Stimulated activated CD4-positive, alpha-beta T cell treated with anti-CD3 and anti-CD28 coated beads, Interleukin-1b, Interleukin-23, amount 100 ng/mL, for 24 hours (primary cell): ENCODE measurements at places on chromosomes 2 and 18.

- no peak for DNase-seq
These were observed 94.1 kb upstream of the ZNF804A start for GRCh38 chr2:184504252-184504651.

- no peak for DNase-seq
These were observed 7.3 kb upstream of the HTR2B start for GRCh38 chr2:231132129-231132528.

GRCh38 chr18:56851774-56852173, 200.6 kb downstream of the WDR7 start:
- DNase-seq, result no peak

- no peak for DNase-seq
These were observed 26.2 kb downstream of the CENPA start for GRCh38 chr2:26811791-26812694.

DNA sequence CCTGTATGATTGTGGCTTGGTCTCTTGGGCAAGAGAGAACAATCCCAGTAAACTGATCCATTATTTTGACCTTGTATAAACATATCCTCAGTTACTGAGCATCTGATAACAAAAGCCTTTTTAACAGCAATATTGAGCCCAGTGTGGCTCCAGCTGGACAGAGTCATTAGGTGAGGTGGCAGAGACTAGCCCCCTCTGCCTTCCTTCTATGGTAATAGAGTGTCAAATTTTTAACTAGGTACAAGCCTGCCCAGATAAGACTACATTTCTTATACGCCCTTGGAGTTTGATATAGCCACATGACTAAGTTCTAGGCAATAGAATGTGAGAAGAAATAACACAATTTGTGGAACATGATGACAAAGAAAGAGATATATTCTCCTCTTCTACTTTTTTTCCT, 56.2 kb downstream of the HNMT start:
- DNase-seq, result no peak

DNA sequence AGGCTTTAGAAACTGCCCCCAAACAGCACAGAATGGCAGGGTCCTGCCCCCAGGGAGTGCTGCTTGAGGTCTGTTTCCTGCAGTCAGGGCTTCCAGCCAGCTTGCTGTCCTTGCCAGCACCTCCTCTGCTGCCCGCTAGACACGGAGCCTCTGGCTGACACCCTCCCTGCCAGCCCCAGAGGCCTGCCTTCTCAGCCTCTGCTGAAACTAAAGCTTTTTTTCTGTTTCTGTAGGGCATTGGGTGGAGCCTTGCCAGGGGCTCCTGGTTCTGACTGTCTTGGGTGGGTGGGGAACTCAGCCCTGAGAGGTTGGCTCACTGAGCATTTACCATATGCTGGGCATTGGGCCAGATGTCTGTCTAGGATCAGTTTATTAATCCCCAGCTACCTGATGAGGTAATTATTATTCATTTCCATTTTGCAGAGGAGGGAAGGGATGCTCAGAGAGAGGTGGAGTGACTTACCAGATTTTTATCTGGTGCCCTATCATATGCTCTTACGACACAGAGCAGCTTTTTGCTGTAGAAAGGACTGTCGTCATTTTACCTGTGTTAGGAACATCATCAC, 35.4 kb downstream of the INPP4A start:
- no peak for DNase-seq

GRCh38 chr2:172323861-172324597, 103.4 kb upstream of the ITGA6 start:
- no peak for DNase-seq

DNA sequence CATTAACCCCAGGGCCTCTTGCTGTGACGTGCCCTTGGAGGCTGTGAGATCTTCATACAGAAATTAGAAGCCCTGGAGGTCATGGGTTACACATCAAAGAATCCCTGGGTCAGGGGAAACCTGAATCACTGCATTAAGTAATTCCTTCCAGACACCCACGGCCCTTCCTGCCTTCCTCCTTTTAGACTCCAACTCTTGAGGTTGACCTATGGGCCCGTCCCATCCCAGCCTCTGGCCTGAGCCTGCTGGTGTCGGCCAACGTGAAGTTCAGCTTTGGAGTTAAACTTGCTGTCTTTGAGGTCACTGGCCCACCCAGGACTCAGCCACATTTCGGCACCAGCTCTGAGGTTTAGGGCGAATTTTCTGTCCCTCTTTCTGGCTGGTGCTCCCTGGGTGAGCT, 198.3 kb downstream of the ACKR3 start:
- DNase-seq, result no peak

DNA sequence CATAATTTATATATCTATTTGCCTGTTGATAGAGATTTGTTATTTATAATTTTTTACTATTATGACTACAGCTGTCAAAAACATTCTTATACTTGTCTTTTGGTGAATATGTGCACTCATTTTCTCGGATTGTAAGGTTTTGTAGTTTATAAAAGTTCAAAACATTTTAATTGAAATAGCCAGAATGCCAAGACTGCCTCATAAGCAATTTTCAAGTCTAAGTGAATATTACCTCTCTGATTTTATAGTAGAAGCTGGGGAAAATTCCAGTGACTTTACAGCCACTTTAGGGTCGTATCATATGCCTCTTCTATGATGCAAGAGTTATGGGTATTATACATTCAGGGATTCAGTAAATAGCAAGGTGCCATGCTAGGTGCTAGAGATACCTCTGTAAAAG, 21.0 kb downstream of the ZC3H6 start:
- no peak for DNase-seq

DNA sequence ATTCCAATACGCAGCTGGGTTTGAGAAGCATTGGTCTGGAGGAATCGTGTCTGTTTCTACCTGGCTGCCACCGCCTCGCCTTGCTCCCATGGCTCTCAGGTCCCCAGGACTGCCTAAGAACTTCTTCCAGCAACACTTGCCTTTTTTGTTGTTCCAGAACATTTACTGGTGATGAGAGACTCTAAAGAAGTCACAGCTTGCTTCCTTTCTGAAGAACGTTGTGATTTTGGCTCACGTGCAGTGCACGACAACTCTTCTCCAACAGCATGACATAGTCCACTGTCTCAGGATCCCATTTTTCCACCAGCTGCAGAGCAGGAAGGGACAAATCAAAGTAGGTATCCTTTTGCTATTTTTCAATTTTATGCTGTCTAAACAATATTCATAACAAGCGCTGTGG, 940.9 kb downstream of the SLC4A3 start:
- DNase-seq, result no peak

- no peak for DNase-seq
These were observed 35.7 kb upstream of the SLC8A1 start for GRCh38 chr2:40487602-40488001.

GRCh38 chr2:30157616-30158015, 10.8 kb downstream of the YPEL5 start:
- DNase-seq, result no peak

GRCh38 chr2:164979113-164979512, 23.8 kb upstream of the SLC38A11 start:
- DNase-seq, result no peak

DNA sequence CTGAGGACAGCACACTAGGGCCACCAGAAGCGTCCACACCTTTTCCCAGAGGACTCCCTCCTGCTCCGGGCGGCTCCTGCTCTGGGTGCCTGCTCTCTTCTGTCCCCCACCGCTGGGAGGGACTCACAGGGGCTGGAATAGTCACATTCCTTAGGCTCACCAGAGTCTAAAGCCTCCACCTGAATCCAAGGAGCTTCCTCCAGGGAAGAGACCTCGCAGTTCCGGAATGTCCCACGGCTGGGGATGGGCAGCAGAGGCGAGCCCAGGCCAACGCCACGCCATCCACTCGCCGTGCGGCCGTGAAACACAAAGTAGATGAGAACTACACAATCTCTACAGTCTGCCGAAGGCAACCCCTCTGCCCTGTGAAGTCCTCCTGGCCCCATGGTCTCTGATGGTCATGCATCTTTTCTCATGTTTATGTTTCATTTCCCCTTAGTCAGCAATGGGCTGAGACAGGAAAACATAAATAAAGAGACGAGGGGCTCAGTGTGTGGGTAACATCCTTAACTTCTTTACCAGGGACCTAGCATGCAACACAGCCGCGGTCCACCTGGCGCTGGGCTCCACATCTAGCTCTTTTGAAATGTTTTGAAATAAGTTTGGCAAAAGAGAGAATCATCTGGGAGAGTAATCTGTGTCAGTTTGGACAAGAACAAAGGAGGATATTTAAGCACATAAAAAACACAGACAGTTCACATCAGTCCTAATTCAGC, 98.4 kb downstream of the PXDN start:
- DNase-seq, result no peak
